Neuronal stem cell (in vitro differentiated cells): ENCODE measurements at places on chromosomes 3 and 15.

- no peak for DNase-seq
Observed at GRCh38 chr15:50028326-50028725, 90.7 kb downstream of the ATP8B4 start.

- no peak for DNase-seq
Observed at GRCh38 chr3:195155570-195156241, 115.3 kb downstream of the XXYLT1 start.

- no peak for DNase-seq
Observed at GRCh38 chr3:187013159-187013716, 82.9 kb downstream of the ST6GAL1 start.

DNA sequence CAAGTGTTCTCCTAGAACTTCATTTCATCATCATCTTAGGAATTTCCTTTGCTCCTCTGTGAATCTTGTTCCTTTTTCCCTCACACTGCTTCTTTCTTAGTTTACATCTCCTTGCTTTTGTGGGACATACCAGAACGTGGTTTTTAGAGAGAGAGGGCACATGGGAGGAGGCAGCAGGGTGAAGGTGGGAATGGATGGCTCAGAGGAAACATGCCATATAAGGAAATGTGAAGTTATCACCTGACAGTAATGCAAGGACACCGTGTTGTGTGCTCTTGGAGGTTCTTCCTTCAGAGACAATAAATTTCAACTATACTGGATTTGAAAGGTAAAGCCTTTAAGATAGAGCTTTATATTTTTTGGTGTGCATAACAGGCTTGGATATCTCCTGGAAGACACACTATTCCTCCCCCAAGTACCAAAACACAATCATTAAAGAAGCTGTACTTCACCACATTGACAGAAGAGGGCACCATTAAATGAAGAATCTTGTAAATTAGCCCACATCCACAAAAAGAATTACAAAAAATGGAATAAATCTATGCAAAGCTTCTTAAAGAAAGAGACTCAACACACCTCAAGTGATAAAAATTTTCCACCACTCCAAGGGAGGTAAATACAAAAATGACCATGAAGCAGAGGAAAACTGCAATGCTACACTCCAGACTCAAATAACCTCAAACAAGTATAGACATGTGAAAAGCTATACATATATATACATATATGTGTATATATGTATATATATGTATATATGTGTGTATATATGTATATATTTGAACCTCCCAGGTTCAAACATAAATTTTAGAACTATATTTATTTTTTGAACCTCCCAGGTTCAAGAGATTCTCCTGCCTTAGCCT is 26.1 kb downstream of the RPL39L start:
- DNase-seq = no peak

DNA sequence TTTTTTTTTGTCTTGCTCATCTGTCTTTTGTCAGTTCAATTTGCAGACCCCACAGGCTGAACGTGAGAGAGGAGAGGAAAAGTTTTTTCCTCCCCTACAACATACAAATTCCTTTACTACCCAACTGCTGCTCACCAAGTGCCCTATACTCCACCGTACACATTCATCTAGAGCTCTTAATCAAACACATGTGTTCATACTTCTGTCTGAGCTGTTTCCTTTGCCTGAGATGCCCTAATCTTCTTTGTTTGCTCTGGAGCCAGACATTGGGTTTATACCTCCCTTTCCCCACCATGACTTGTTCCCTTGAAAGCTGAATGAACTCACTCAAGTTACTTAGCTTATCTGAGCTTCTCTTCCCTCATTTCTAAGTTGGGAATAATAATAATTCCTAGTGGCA is 122.7 kb upstream of the RASGRP1 start:
- no peak for DNase-seq

DNA sequence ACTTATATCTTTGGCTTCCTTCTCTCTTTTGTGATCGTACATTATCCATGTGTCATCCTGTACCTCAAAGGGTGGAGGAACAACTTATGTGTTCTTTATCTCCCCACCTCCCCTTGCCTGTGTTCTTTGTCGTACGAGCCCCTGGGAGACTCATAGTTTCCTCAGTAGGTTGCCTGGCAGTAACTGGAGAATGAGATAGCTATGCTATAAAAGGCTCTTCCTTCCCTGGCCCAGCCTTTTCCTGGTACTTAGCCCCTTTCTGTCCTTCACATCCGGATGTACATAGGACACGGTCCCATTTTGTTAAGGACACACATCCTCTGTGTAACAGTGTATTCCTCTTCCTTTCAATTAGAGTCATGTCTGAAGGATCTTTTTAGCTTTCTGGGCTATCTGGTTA is 32.1 kb downstream of the PLCL2 start:
- DNase-seq = no peak
